CD4-positive, alpha-beta memory T cell (primary cell): ENCODE measurements at places on chromosomes 2 and 18.

GRCh38 chr18:78813156-78813555, 166.5 kb upstream of the SALL3 start:
- no peak for DNase-seq

DNA sequence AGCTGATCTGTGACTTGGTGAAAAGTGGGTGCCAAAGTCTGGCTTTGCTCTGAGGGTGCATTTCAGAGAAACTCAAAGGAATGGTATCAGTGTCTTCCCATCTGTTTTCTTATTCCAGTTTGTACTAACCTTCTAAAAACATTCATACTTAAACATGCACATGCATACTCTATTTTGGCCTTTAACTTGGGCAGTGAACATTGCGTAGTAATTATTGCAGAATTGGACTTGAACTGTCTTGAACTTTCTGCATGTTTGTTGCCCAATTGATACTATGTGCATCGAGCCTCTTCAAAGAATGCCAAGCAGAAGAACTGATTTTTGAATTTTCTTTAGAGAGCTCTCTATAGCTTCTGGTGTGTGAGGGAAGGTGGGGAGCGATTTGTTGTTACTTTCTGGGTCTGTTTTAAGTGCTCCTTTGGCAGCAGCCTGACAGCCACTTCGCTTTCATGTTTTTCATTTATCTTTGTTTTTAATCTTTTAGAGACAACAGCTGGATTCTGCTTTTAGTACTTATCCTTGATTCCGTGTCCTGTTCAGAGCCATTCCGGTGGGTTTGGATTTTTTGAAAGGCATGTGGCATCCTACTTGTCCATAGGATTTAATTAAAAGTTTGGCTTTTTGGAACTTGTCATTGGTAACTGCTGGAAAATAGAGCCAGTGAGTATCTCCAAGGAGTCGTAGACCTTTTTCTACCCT, 159.2 kb downstream of the RAPGEF4 start:
- DNase-seq, result no peak

- DNase-seq, result no peak
Observed at GRCh38 chr2:241901018-241901380, 31.5 kb downstream of the RTP5 start.

DNA sequence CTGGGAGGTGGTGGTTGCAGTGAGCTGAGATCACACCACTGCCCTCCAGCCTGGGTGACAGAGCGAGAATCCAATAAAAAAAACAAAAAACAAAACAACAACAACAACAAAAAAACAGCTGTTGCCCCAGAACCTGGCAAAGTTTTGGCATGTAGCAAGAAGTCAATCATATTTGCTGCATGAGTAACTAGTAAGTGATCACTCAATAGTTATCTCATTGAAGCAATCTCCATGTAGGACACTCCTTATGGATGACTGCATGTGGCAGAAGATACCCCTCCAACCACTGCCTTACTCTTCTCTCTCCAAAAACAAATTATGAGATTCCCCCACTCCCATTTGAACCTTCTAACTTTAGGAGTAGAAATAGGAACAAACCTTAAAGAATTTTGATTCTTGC, 113.7 kb downstream of the TTC27 start:
- DNase-seq, result no peak

GRCh38 chr2:185219981-185220380, 518.6 kb upstream of the FSIP2 start:
- no peak for DNase-seq

GRCh38 chr2:134073023-134073422, 180.8 kb upstream of the MGAT5 start:
- no peak for DNase-seq

DNA sequence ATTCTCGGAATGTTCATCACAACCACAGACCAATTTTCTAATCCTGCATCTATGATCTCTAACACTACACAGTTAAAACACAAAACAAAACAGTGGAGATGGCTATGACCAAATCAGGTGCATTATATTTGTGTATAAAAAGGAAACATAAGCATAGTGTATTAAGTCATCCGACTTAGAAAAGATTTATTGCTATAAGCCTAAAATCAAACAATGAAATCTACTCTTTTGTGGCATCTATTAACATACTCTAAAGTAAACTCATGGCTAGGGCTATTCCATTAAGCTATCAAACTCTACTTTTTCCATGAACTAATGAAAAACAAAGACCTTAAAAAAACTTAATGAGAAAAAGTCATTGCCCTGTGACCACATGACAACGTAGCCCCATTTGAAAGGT, 8.7 kb downstream of the SP3 start:
- no peak for DNase-seq

- DNase-seq, result no peak
Observed at GRCh38 chr2:190159453-190159852, 96.9 kb upstream of the MSTN start.

- DNase-seq, result no peak
Observed at GRCh38 chr2:163580757-163581156, 155.1 kb downstream of the FIGN start.

- DNase-seq, result no peak
Observed at GRCh38 chr2:118973542-118973951, 31.6 kb downstream of the MARCO start.

- no peak for DNase-seq
Observed at GRCh38 chr18:24539866-24540617, 79.6 kb downstream of the HRH4 start.

- DNase-seq, result no peak
Observed at GRCh38 chr2:104521247-104521646, 332.7 kb upstream of the POU3F3 start.

DNA sequence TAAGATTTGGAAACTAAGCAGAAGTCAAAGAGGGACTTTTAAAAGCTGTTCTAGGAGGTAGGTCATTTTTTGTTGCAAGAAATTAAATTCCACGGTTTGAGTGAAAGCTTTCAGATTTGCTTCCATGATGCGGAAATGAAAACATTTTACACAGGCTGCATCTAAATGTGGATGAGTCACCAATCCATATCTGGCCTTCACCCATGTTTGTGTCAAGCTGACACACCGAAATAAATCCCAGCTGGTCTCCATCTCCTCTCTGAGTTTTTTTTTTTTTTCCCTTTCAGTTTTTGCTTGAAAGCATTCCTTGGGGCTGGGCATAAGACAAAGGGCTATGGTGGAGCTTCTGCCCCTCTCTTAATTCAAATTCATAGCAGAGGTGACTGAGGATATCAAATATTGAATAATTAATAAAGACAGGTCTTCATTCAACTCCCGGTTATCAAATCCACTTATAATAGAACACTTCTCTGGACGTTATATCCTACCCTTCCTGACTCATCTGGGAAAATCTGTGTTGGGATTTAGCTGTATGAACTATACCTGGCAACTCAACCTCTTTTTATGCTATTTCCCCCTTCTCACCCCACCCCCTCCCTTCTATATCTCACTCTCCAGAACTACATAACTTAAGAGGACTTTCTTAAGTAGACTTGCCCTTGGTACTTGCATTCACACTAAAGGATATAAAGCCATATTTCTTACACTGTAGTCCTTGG, 558.3 kb upstream of the GCFC2 start:
- DNase-seq, result no peak

- no peak for DNase-seq
Observed at GRCh38 chr2:72413716-72414115, 266.1 kb upstream of the CYP26B1 start.

- DNase-seq, result no peak
Observed at GRCh38 chr2:162581959-162582798, 238.2 kb downstream of the GCA start.

GRCh38 chr2:227908266-227909054, 37.0 kb downstream of the DAW1 start:
- no peak for DNase-seq

- DNase-seq, result no peak
Observed at GRCh38 chr2:1318366-1319009, 94.8 kb upstream of the TPO start.

- no peak for DNase-seq
Observed at GRCh38 chr18:59932401-59932800, 32.6 kb downstream of the PMAIP1 start.

GRCh38 chr2:120551522-120551921, 184.1 kb upstream of the GLI2 start:
- no peak for DNase-seq

- DNase-seq, result peak; percentile 71
Observed at GRCh38 chr2:230602562-230603230, 109.9 kb upstream of the CAB39 start.
